ENCODE measurements at places on chromosomes 3 and 15. TPM values are rescaled to one million over a fixed set of nuclear protein-coding genes. Genes with fewer than 3 reads are reported as not detected.

GRCh38 chr3:168671091-168671490, 575.4 kb upstream of the GOLIM4 start:
- DNase-seq: no peak

DNA sequence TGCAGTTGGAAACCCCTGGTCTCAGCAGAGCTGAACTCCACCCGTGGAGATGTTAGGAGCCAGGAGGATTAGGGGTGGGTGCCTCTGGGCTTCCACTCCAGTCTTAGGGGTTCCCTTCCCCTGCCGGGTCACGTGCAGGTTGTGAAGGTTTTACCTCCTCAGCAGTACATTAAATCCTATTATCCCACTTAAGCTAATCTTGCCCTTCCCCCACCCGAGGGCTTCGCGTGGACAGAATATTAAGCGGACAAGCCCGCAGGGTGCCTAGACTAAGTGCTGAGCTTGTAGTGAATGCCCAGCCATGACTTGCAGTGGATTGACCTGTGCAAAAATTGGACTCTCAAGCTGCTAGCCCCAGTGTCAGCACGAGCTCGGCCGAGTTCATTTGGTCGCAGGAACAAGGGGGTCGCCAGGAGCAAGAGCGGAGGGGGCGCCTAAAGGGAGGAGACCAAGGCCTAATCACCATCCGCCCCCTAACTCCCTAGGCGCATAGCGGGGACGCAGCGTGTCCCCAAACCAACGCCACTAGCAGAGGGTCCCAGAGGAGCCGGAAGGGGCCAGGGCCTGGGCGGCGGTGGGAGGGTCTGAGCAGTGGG, 498 bp upstream of the SEMA4B start:
- no peak for DNase-seq

DNA sequence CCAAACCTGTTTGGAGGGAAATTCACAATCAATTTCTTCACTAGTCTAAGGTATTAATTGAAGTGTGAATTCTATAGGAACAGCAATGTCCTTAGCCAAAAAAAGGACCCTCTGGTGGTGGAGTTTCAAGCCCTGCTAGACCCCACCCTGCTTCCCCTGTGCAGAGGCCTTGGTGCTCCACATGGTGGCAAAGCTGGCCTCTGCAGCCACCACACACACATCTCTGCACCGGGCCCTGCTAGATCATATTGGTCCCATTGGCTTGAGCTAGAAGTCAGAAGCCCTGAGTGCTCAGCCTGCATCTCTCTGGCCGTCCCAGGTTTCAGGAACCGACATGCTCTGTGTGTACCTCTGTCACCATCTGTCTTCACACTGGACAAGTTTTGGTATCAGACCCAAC, 220.9 kb upstream of the TRIM42 start:
- no peak for DNase-seq

Gene SI
- polyA plus RNA-seq: not detected

Gene GOLGA6L22
- polyA plus RNA-seq: not detected

All from H1 (cell line).